Fibroblast of skin of back (primary cell): ENCODE measurements at places on chromosomes 1 and 21.
A peak's percentile ranks its signal among the peaks of the same experiment; 100 is the strongest.

DNA sequence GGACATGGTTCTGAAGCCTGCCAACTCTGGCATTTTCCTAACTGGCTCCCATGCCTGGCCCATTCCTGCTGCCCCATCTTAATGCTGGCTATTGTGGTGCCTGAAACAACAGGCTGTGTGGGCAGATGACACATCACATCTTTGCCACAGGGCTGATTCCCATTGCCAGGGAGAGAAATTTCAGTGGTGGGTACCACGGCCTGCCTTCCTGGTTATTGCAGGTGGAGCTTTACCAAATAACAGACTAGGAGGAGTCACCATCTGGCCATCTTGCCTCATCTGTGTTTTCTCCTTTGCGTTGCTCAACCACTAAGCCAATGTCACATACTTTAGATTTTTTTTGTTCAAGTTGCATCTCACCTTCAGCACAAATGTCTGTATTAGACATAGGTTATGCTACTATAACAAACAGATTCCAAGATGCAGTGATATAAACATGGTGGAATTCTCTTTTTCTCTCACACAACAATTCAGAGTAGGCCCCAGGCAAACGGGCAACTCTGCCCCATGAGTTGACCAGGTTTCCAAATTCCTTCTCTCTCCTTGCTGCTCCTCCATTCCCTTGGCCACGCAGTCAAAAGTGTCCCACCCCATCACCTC is 14.1 kb downstream of the CDA start:
- DNase-seq = no peak

DNA sequence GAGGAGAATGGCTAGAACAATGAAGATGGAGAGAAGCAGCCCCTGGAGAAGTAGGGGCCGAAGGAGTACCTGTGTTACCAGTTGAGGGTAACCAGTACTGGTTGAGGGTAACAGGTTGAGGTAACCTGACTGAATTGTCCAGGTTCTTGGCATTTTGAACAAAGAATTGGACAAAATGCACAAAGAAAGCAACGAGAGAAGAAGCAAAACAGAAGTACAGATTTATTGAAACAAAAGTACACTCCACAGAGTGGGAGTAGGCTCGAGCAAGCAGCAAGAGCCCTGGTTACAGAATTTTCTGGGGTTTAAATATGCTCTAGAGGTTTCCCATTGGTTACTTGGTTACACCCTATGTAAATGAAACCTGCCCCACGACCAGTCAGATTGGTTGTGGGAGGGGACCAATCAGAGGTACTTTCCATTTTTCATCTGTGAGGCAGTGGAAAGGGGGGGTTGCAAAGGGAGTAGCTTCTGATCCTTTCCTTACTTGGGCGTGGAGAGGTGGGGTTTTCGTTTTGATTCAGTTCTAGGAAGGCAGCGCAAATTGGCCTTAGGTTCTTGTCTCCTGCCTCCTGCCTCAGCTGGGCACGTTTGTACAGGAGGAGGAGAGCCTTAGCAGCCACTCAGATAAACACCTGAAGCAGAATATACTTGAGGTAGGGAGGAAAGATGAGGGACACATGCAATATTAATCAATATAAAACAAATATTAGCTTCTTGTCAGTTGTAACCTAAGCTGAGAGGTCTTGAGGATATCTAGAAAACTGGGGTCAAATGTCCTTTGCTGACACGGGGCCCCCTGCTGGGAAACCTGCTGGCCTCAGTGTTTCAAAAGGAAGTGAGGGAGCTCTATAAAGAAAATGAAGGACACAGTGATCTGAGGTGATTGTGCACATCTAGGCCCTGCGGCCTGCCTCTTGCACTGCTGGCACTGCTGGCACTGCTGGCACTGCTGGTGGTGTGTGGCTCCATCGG is 14.3 kb upstream of the LSM10 start:
- peak; percentile 45 for DNase-seq

GRCh38 chr1:227038401-227038800 is 98.3 kb downstream of the COQ8A start:
- DNase-seq = no peak

DNA sequence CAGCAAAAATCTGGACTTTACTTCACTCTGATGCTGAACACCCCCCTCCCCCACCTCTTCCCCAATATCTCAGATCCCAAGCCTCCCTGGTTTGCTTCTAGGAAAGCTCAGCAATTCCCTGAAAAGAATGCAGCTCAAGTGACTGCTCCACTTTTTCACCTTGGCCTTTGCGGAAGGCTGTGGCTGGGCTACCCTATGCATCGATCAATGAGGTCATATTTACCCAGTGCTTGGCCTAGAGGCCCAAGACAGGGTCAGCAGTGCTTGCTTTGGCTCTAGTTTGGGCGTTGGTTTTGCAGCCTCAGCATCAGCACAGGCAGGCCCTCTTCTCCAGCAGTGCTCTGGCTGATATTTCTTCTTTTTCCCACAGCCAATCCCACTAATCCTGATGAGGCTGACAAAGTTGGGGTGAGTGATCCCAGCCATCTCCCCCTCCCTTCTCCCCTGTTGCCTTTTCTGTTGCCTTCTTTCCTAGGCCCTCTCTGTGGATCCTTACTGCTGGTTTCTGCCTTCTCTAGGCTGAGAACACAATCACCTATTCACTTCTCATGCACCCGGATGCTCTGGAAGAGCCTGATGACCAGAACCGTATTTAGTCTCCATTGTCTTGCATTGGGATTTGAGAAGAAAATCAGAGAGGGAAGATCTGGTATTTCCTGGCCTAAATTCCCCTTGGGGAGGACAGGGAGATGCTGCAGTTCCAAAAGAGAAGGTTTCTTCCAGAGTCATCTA is 14.2 kb downstream of the FCGR2B start:
- no peak for DNase-seq

- DNase-seq = no peak
Observed at GRCh38 chr1:109304226-109304920, 2.4 kb downstream of the MYBPHL start.

- no peak for DNase-seq
Observed at GRCh38 chr21:40385883-40386282, 461.1 kb downstream of the DSCAM start.

DNA sequence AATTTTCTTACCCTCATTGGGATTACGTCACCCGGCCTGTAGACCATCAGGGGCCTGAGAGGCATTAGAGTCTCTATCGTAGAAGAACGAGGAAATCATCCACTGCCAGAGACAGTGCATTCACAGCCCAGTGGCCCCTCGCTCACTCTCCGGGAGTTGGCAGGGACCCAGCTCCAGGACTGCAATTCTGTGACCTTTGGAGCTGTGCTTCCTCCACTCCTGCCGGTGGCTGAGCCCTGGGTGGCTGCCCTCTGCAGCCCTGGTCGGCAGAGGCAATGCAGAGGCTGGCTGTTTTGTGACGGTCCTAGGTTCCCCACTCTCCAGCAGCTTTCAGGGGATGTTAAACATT is 12.7 kb downstream of the SLC37A1 start:
- no peak for DNase-seq

DNA sequence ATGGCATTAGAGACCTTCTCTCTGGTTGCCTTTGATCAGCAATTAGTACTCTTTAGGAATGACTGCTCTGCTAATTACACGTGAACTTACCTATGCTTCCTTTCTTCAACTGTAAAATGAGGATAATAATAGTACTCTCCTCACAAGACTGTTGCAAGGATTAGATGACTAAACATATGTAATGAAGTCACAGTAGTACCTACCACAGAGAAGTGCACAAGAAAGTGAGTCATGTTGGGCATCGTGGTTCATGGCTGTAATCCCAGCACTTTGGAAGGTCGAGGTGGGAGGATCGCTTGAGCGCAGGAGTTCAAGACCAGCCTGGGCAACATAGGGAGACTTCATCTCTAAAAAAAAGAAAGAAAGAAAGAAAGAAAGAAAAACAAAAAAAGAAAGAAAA is 68.1 kb upstream of the AK4 start:
- DNase-seq = peak; percentile 46

DNA sequence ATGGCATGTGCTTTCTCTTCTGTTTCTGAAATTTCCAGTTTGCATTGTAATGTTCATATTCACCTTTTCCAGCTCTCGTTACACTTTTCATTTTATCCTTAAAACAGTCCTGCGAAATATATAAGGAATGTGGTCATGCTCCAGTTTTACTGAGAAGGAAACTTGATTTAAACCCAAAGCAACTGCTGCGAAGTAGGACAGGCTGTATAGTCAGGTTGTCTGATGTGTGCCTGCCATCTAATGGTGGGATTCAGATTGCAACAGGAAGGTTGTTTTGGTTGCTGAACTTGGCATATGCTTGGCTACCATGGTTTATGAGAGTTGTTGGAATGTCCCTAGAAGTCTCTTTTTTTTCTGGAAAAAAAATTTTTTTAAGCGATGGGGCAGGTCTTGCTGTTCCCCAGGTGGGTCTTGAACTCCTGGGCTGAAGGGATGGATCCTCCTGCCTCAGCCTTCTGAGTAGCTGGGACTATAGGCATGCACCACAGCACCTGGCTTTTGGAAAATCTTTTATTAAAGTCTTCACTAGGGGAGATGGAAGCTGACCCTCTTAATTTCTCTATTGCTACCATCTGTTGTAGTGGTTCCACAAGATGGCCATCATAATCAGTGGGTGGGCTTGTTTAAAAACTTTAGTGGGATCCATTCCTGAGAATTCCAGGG is 86.9 kb downstream of the UCK2 start:
- peak; percentile 77 for DNase-seq

DNA sequence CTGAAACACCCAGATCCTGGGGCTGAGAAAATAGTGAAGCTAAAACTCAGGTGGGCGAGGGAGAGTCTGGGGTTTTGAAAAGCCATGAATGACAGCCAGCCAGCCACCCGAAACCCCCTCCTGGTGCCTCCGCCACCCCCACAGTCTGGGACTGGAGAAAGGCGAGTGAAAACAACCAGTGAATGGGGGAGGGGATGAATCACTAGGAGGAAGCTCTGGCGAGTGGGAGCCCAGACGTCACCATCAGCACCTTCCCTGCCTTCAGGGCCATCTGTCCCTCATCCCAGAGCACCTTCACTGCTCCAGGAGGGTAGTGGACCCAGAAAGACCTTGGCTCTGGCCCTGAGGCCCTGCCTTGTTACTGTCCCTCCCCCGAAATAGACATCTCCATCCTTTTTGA is 9.2 kb downstream of the RORC start:
- DNase-seq = no peak

DNA sequence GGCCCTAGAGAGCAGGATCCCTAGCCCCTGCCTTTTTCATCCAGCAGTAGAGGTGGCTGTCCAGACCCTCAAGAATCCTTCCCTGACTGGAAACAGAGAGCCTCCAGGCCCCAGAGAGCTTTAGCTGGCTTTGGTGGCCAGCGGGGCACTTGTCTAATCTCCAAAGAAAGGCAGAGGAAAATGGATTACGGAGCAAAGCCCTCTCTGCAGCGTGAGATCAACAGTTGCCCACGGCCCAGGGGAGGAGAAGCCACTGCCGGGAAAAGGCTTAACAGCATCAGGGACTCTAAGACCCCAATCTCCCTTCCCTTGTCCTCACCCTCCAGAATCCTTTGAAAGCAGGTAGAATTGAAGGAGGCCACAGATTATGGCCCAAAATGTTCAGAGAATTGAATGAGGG is 35.8 kb upstream of the GRIK3 start:
- DNase-seq = no peak

GRCh38 chr1:246780264-246780663 is 56.1 kb downstream of the SCCPDH start:
- DNase-seq = no peak

DNA sequence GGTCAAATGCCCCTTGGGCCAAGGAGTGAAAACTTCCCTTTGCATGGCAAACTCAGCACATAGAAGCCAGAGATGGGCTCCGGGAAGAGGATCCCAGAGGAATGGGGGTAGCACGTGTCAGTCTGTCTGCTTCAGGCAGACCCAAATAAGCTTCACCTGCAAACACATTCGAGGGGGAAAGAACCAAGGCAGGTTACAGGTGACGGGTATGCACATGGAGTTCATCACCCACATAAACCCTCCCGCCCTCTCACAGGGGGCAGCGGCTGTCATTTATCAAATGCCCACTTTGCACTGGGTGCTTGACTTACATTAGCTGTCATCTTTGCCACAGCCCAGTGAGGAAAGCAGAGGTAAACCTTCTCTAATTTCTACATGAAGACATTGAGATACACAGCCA is 73.0 kb upstream of the TLR5 start:
- DNase-seq = no peak

DNA sequence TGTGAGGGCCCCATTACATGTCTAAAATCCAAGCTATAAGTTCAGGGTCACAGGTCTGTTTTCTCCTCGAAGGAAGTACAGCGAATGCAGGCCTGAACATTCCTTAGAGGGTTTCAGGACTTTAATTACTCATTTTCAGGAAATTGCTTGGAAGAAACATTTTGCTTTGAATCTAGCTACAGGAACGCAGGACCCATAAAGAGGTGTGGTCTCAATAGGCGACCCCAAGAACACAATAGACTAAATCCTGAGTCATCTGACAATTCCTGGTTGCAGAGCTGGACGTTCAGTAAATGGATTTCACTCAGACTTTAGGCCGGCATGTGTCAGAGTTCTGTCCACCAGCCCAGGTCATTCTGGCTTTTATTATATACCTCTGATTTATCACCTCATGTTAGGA is 1.0 kb upstream of the ERG start:
- no peak for DNase-seq

GRCh38 chr1:64295561-64295960 is 92.1 kb downstream of the UBE2U start:
- no peak for DNase-seq

DNA sequence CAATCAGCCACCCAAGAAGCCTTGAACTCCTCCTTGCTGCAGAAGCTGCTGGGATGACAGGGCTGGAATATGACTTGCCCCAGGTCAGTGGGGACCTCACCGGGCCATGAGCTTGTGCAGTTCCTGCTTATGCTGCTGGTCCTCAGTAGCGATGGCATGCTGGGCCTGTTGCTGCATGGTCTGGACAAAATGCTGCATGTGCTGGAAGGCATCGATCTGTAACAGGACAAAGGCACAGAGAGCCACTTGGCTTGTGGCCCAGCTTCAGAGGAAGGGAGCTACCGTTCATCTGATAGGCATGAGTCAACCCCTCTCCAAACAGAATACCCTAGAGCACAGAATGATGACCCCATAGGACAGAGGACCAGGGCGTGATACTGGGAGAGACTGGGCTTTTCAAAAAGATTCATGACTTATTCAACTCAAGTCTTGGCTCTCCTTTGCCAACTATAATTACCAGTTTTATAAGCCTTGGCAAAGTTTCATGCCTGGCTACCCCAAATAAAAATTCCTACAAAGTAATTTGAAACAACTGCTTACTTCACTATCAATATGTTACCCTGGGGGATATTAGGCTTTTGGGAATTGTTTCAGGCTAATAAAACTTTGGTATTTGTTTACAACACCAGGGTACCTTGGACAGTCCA is 34.7 kb upstream of the EXOSC10 start:
- peak; percentile 26 for DNase-seq

GRCh38 chr1:39643705-39644104 is 4.3 kb upstream of the HEYL start:
- DNase-seq = no peak
